ENCODE measurements at places on chromosomes 7 and 10. TPM values are rescaled to one million over a fixed set of nuclear protein-coding genes. Genes with fewer than 3 reads are reported as not detected.

- H3K36me3 ChIP-seq = no peaks in the 10 kb centered on the region
- no peak overlapping the region for H3K27ac ChIP-seq
- H3K27me3 ChIP-seq = no peaks in the 10 kb centered on the region
- H3K4me1 ChIP-seq = peaks cover 19% of the 10 kb centered on the region
Observed at GRCh38 chr7:138974675-138975292, 6.4 kb downstream of the KIAA1549 start.

DNA sequence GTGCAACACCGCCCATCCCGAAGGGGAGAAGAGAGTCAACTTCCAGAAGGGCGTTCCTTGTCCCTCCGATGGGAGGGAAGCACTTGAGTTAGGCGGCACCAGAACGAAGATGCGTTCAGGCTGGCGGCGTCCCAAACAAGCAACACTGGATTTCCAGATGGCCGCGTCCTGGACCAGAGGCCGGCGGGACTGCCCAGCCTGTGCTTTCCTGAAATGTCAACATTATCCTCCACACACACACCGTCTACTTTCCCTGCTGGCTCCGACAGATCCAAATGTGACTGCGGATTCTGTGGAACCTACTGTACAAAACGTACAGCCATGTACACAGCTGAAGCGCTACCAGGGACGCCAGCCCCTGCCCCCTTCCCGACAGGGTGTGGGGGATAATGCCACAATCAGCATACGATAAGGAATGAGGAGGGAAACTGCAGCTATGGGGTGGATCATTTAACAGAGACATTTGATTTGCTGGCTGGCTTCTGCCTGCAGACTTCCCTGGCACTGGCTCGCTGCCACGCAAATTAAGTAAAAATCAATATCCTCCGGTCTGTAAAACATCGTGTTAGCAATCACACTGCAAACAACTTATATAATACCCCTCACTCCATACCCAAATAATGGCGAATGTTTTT lies 82.1 kb downstream of the ZRANB1 start:
- peaks cover 52% of the 10 kb centered on the region for H3K36me3 ChIP-seq
- H3K27me3 ChIP-seq = no peaks in the 10 kb centered on the region
- H3K27ac ChIP-seq = no peak overlapping the region
- H3K4me1 ChIP-seq = peaks cover 12% of the 10 kb centered on the region

- H3K4me3 ChIP-seq = no peak overlapping the region
- no peak overlapping the region for H3K27ac ChIP-seq
- DNase-seq = no peak
- peaks cover 6% of the 10 kb centered on the region for H3K27me3 ChIP-seq
- H3K36me3 ChIP-seq = no peaks in the 10 kb centered on the region
- H3K4me1 ChIP-seq = no peaks in the 10 kb centered on the region
Observed at GRCh38 chr10:95414844-95415485, 124.2 kb upstream of the PDLIM1 start.

GRCh38 chr10:71747551-71748523 lies 25.5 kb downstream of the VSIR start:
- H3K36me3 ChIP-seq = peaks cover 6% of the 10 kb centered on the region
- H3K4me3 ChIP-seq = no peak overlapping the region
- DNase-seq = no peak
- H3K27me3 ChIP-seq = no peaks in the 10 kb centered on the region

GRCh38 chr7:158268816-158269535 lies 318.6 kb downstream of the PTPRN2 start:
- H3K27me3 ChIP-seq = no peaks in the 10 kb centered on the region
- no peak for DNase-seq
- H3K27ac ChIP-seq = no peak overlapping the region
- H3K4me3 ChIP-seq = no peak overlapping the region
- no peaks in the 10 kb centered on the region for H3K36me3 ChIP-seq

- H3K4me1 ChIP-seq = peaks cover 46% of the 10 kb centered on the region
- H3K36me3 ChIP-seq = peaks cover 8% of the 10 kb centered on the region
- no peaks in the 10 kb centered on the region for H3K27me3 ChIP-seq
- H3K27ac ChIP-seq = no peak overlapping the region
- no peak overlapping the region for H3K4me3 ChIP-seq
Observed at GRCh38 chr7:151603951-151604350, 84.3 kb upstream of the RHEB start.

- H3K27ac ChIP-seq = peak overlapping the region; percentile 64
- no peak for DNase-seq
- no peak overlapping the region for H3K4me3 ChIP-seq
- no peaks in the 10 kb centered on the region for H3K27me3 ChIP-seq
- peaks cover 29% of the 10 kb centered on the region for H3K4me1 ChIP-seq
Observed at GRCh38 chr7:103637726-103638125, 191.7 kb upstream of the SLC26A5 start.

DNA sequence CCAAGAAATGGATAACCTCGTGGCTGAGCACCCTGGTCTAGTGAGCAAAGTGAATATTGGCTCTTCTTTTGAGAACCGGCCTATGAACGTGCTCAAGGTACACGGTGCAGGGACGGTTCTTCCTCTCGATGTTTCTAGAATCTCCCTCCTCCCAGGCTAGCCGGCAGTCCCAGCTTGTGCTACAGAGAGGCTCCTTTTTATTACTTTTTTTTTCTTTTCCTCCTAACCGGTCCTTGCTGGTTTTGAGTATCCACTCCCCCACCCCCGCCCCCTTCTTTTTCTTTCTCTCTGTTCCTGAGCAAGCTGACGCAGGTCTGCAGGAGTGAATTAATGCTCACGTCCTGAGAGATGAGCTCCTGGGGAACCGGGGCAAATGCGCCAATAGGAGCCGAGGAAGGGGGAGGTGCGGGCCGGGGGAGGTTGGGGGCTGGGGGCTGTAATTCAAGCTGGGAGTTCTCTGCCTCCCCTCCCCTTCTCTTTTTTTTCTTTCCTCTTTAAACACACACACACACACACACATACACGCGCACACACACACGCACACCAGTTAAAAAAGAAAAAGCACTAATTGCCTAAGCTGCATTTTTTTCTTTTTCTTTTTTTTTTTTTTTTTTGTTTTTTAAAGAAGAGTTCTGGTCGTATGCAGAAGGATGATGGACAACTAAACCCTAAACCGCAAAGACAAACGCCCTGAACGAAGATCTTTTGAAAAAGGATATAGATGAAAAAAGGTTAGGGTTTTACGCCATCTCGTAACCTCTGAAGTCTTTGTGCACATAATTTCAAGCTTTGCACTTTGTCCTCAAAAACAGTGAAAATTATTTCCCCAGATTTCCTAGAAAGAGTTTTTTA lies 6.6 kb downstream of the CPA2 start:
- H3K27ac ChIP-seq = no peak overlapping the region
- no peaks in the 10 kb centered on the region for H3K36me3 ChIP-seq
- no peaks in the 10 kb centered on the region for H3K27me3 ChIP-seq
- no peak for DNase-seq

- no peak for DNase-seq
- H3K27ac ChIP-seq = no peak overlapping the region
Observed at GRCh38 chr7:121714559-121715303, 158.2 kb upstream of the PTPRZ1 start.

GRCh38 chr10:972763-973162 lies 15.5 kb upstream of the GTPBP4 start:
- peaks cover 66% of the 10 kb centered on the region for H3K4me1 ChIP-seq
- H3K27ac ChIP-seq = no peak overlapping the region
- no peak overlapping the region for H3K4me3 ChIP-seq
- no peaks in the 10 kb centered on the region for H3K36me3 ChIP-seq
- DNase-seq = no peak

The ZNF277 gene
- 20.6 TPM for total RNA-seq

The STEAP4 gene
- total RNA-seq = not detected

The OR9A2 gene
- total RNA-seq = not detected

The DYDC2 gene
- not detected for total RNA-seq

The IGFBP1 gene
- total RNA-seq = not detected

The SAMD9L gene
- total RNA-seq = 16.4 TPM

The CC2D2B gene
- total RNA-seq = not detected

The GRID2IP gene
- total RNA-seq = not detected

The C10orf105 gene
- not detected for total RNA-seq

The FRMPD2 gene
- not detected for total RNA-seq

The SPDYE5 gene
- total RNA-seq = not detected
